Stimulated activated CD8-positive, alpha-beta memory T cell treated with anti-CD3 and anti-CD28 coated beads, Interleukin-15, amount 100 ng/mL, for 4 hours (primary cell): ENCODE measurements at places on chromosomes 1 and 21.

- DNase-seq: no peak
Measured at GRCh38 chr1:57671750-57672149, 247.9 kb upstream of the DAB1 start.

DNA sequence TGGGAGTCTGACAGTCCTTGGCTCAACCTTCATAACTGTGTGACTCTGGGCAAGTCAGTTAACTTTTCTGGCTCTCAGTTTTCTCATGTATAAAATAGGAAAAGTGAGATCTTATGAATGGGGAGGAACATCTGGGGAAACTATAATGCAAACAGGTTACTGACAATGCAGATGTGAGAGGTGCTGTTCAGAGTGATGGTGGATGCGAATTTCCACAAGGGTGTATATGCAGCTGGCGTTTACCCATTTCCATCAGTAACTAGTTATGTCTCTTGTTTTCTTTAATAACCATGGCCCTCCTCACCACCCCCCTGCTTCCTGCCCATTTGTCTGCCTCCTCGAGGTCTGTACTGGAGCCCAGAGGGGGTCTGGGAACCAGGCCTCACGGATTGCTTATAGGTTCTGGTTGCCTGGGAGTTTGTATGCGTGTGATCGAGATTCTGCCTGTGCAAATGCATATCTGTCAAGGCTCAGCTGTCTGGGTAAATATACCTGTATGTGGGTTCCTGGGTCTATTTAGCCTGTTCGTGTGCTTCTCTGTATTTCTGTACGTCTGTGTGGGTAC is 44.4 kb downstream of the AHDC1 start:
- no peak for DNase-seq

DNA sequence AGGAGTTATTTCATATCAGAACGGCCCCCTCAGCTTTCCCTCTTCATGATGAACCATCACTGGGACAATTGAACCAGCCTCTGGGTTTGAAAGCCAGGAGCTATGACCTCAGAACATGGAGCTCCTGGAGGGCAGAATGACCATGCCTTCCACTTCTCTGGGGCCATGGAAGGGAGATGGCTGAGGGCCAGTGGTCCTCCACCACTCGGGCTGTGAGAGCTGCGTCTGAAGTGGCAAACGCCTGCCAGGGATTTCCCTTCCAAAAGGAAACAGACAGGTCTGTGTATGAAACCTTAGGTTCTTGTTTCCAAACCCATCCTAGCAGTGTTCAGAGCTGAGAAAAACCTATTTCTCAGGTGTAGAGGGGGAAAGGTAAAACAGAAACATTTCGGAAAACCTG is 22.5 kb downstream of the PKP1 start:
- DNase-seq: no peak

GRCh38 chr1:151058692-151059091 is 730 bp downstream of the CDC42SE1 start:
- DNase-seq: no peak

- no peak for DNase-seq
Measured at GRCh38 chr1:67618285-67619018, 66.5 kb upstream of the GADD45A start.

GRCh38 chr1:207937204-207937603 is 26.3 kb upstream of the CD34 start:
- no peak for DNase-seq

- no peak for DNase-seq
Measured at GRCh38 chr1:156667610-156667967, 9.6 kb downstream of the NES start.

DNA sequence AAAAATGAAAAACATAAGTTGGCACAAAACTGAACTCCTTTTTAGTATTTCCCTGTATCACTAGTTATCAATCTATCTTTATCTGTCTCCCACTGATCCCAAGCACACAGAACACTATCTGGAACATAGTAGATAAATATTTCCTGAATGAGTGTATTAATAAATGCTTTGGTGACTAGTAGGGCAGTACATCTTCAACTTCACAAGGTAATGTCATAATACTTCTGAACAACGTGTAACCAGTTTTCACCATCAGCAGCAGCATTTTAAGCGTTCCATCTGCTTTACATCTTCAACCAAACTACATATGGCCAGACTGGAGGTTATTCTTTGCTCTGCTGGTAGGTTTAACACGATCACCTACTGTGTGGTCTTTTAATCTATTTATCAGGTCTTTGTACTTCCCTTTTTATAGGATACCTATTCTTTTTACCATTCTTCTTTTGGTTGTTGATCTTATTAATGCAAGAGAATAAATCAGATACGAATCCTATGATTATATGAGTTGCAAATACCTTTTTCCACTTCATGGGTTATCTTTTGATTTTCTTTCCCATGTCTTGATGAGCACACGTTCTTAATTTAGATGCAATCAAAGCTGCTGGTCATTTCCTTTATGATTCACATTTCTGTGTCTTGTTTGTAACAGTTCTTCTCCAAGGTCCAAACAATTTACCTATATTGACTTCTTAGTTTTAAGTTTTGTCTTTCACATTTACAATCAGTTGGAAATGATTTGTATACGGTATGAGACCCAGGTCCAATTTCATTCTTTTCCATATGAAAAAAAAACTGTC is 16.3 kb downstream of the GPBP1L1 start:
- no peak for DNase-seq

GRCh38 chr21:45169682-45170081 is 95.3 kb downstream of the ADARB1 start:
- no peak for DNase-seq

DNA sequence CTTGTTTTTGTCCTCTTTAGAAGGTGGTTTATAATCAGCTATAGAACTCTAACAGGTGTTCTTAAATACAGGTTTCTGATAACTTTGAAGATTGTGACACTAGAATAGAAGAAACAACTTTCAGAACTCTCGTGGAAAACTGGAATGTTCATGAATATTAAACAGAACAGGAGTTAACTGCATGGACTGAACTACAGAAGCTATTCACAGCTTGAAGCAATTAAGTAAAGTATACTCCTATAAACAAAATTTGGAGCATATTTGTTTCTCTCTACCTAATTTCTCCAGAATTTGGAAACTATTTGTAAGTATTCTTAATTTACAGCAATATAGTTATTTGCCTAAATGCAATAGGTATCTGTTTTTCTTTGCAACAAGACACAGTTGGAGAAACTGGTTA is 824.8 kb downstream of the ADGRL2 start:
- no peak for DNase-seq

DNA sequence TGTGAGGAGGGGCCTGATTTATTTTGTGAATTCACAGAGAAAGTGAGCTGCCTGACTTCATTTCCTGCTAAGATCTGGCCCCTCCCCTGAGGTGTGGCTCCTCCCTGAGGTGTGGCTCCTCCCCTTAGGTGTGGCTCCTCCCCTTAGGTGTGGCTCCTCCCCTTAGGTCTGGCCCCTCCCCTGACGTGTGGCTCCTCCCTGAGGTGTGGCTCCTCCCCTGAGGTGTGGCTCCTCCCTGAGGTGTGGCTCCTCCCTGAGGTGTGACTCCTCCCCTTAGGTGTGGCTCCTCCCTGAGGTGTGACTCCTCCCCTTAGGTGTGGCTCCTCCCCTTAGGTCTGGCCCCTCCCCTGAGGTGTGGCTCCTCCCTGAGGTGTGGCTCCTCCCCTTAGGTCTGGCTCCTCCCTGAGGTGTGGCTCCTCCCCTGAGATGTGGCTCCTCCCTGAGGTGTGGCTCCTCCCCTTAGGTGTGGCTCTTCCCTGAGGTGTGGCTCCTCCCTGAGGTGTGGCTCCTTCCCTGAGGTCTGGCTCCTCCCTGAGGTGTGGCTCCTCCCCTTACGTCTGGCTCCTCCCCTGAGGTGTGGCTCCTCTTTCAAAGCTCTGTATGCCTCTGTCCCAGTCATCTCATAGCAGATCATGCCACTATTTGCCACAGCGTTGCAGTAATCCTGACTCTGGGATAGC is 26.9 kb upstream of the LRRC3 start:
- no peak for DNase-seq

- DNase-seq: no peak
Measured at GRCh38 chr1:230011333-230012092, 55.5 kb upstream of the GALNT2 start.

GRCh38 chr1:6460301-6461050 is 5.5 kb downstream of the TNFRSF25 start:
- peak; percentile 86 for DNase-seq

DNA sequence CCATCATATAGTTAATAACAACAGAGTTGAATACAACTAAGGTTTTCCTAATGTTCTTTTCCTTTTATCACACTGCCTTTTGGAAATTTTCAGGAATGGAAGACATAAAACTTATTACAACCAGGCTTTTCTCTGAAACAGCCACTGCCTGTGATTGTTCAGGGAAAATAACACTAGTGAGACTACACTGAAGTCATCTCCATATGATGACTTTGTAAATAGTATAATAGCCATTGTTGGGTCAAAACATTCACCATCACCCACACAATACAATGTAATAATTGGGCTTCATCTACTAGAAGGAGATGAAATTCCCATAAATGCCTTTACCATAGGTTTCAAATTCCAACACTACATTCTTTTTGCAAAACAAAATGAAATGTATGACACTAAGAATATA is 5.0 kb downstream of the TESK2 start:
- DNase-seq: no peak

GRCh38 chr1:211738691-211739301 is 63.4 kb upstream of the NEK2 start:
- DNase-seq: peak; percentile 30

DNA sequence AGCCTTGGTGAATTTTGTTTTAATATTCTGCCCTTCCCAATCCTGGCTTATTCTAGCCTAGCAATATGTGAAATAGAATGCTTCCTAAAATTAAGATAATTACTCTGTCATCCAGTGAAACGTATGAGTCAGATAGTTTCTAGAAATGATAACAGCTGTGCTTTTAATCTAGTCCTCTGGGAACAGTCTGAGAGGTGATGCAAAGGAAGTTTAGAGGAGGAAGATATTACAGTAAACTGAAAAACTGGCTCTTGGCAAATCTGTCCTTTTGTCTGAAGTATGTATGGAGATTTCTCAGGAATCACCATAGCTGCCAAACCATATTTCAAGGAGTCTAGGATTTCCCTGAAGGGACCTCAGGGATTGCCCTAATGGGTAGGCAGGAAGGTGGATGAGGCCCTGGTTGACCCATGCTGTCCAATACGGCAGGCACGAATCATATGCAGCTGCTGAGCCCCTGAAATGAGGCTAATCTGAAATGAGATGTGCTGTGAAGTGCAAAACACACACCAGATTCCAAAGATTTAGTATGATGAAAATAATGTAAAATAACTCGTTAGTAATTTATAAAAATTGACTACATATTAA is 70.8 kb upstream of the LBR start:
- no peak for DNase-seq

DNA sequence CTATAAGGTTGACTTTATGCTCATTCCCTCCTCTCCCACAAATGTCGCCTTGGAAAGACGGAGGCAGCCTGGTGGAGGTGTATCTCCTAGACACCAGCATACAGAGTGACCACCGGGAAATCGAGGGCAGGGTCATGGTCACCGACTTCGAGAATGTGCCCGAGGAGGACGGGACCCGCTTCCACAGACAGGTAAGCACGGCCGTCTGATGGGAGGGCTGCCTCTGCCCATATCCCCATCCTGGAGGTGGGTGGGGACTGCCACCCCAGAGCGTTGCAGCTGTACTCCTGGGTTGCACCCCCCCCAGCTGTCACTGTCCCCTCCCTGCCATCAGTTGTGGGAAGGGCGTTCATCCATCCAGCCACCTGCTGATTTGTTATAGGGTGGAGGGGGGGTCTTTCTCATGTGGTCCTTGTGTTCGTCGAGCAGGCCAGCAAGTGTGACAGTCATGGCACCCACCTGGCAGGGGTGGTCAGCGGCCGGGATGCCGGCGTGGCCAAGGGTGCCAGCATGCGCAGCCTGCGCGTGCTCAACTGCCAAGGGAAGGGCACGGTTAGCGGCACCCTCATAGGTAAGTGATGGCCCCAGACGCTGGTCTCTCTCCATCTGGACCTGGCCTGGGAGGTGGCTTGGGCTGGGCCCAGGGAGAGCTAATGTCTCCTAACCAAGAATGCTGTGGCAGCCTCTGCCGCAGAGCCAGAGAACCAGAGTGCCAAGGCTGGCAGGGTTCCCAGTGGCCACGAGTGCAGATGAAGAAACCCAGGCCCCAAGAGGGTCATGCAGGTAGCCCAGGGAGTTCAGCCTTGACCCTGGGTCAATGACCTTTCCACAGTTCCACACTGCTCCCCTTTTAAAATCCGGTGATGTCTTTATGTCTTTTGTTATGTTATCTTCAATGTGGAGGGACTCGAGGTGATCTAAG is 13.1 kb downstream of the PCSK9 start:
- DNase-seq: no peak

DNA sequence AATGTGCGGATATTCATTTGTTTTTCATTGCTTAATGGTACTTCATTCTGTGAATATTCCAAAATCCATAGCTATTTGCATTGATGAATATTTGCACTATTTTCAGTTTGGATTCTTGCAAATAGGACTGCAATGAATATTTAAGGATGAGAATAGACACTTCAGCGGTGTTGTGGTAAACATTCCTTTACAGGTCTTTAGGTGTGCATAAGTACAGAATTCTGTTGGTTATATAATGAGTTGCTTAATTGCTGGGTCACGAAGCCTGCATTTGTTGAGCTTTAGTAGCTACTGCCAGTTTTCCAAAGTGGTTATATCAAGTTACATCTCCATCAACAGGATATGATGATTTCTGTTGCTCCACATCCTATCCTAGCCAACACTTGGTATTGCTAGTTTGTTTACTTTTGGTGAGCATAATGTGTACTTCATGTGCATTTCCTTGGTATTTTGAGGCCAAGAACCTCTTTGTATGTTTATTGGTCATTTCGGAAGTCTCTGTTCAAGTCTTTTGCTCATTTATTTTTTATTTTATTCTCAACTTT is 64.2 kb upstream of the CYYR1 start:
- DNase-seq: no peak

GRCh38 chr1:48793863-48794262 is 17.2 kb upstream of the BEND5 start:
- DNase-seq: no peak
